ENCODE measurements at places on chromosomes 16 and 17.

DNA sequence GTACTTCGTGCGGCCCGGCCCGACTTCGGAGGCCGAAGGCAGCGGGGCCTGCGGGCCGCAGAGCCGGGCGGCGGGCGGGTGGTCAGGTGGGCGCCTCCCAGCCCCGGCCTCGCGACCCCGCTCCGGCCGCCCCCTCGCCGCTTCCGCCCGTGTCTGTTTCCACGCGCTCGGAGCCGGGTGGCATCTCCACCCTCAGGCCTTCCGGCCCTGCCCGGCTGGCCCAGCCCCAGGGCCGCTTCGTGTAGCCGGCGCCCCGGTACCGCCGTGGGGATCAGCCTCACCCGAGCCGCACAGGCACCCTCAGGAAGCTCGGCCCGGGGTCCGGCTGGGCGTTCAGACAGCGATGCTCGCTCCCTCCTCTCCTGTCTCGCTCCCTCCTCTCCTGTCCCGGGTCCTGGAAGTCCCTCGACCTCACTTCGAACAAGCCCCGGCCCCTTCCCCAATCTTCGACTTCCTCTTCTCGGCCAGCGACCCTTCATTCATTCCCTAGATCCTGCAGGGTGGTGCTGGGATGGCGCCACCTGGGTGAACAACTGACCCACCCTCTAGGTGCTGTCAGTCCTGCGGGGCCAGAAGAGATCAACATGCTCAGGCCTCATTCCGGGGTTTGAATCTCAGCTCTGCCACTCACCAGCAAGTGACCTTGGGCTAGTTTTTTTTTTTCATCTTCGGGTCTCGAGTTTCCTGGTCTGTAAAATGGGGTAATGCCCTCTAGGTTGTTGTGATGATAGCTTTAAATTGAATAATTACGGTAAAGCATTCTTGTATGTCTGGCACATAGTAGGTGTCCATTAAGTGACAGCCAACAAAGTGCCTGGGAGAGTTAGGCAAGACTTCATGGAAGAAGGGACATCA lies 610 bp downstream of the VPS4A start:
- no peak for DNase-seq

DNA sequence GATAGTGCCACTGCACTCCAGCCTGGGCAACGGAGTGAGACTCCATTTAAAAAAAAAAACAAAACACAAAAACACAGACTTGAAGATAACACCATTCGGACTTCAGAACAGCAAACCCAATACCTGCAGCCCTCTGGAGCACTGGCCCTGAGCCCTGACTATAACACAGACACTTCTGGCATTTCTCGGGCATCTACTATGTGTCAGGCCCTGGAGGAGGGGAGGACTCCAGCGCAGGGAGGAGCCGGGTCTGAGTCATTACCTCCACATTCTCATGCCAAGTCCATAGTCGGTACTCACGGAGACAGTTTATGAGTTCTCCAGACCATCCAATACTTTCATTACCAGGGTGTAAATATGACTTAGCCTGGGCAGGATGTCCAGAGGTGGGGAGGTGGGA lies 48.8 kb downstream of the PITPNM3 start:
- DNase-seq, result no peak

DNA sequence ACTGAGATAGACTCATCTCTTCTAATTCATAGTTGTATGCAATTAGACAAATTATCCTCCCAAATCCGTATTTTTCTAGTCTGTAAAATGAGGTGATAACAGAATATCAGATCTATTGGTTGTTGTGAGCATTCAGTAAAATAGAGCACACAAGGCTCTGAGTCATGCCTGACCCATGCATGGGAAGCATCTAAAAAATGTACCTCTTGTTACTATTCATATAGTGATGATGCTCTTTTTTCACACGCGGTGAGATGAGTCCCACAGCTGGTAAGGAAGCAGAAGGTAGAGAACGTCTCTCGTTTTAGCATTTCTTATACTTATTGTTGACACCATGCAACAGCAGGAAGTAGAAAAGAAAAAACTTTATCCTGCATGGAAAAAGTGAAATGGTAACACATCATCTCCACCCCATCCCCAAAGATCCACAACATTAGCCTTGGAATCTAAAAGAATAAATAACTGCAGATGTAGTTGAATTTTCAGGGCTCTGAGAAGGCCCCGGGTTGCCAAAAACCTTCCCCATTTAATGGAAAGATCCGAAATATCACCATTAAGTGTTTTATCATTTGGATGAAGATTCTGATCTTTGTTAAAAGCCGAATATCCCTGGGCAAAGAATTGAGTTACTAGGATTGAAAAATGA lies 215.6 kb downstream of the TMEM114 start:
- no peak for DNase-seq

DNA sequence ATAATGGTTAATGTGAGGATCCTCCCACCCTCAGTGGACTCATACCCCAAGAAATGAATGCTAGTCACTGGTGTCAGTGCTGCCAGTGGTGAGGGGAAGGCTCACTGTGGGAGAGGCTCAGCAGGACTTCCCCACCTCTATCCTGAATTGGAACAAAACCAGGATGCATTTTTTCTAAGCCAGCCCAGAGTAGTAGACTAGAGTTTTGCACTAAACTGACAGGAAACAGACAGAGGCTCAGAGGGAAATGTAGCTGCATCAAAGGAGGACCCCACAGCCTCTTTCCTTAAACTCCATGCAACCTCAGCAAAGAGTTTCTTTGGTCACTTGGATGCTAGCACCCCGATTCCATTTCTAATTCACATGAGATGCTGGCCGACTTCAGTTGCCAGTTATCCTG lies 10.7 kb upstream of the SKAP1 start:
- DNase-seq, result no peak

DNA sequence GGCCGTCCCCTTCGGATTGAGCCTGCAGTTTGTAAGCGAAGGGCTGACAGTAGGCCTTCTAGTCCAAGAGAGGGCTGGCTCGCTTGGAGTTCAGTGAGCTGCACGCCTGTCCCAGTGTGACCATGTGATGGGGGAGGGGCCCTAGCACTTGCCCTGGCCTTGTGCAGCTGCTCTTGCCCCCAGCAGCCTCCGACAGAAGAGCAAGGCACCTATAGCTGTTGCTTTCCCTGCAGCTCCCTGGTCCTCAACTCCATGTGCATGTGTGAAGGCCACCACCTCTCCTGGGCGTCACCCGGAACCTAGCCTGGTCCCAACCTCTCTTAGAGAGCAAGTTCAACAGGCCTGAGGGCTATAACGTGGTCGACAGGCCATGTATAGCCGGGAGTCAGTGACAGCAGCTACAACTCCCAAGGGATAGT lies 5.6 kb downstream of the SPHK1 start:
- DNase-seq, result no peak

DNA sequence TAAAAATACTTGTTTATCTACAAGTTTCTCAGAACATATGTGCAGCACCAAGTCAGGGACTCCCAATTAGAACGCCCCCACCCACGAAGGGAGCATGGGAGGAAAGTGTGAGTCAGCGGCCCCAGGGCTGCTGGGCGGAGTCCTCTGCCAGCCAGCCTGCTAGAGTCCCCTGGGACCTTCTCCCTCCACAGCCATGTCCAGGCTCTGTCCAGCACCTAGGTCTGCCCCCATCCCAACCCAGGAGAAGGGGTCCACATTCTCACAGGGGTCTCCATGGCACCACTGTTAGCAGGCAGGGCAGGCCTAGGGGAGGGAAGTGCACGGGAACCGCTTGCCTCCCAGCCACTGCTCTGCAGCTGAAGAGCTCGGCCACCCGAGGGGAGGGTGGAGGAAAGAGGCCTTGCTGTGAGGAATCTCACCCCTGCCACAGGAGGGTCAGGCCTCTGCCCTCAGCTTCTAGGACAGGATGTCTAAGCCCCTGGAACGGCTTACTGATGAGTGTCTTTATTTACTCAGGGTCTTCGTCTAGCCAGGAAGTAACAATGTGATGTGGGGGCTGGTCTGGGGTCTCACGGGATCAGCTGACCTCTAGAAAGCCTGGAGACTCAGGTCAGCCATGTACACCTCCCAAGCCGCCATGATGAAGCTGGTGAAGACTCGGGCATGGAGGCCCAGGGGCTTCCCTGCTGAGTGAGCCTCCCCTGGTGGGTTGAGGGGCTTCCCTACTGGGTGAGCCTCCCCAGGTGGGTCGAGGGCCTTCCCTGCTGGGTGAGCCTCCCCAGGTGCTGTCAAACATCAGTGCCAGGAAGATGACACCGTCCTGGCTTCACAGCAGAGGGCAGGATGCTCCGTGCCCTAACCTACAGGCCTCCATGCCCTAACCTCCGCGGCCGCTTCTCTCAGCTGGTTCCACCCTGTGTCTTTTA lies 190.3 kb downstream of the RBFOX3 start:
- peak; percentile 62 for DNase-seq

- no peak for DNase-seq
Measured at GRCh38 chr17:9577373-9577709, 899 bp downstream of the CFAP52 start.

- no peak for DNase-seq
Measured at GRCh38 chr17:49457564-49458535, 37.2 kb upstream of the NGFR start.

DNA sequence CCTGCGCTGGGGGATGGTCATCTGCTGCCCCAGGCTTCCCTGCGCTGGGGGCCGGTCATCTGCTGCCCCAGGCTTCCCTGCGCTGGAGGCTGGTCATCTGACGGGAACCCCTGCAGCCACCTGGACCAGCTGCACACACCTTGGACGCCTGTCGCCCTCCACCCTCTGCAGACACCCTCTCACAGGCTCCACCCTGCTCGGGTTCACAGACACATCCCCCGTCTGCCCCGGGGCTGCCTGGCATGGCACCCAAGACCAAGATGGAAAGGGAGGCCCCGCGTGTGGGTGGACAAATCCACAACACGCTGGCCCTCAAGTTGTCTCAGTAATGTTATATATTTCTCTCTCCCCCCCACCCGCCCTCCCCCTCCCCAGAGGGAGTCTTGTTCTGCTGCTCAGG lies 89.6 kb downstream of the ANKRD11 start:
- no peak for DNase-seq

- DNase-seq, result no peak
Measured at GRCh38 chr17:34547453-34548063, 31.8 kb upstream of the TMEM132E start.

GRCh38 chr17:81471818-81472456 lies 40.7 kb downstream of the ACTG1 start:
- DNase-seq, result no peak

DNA sequence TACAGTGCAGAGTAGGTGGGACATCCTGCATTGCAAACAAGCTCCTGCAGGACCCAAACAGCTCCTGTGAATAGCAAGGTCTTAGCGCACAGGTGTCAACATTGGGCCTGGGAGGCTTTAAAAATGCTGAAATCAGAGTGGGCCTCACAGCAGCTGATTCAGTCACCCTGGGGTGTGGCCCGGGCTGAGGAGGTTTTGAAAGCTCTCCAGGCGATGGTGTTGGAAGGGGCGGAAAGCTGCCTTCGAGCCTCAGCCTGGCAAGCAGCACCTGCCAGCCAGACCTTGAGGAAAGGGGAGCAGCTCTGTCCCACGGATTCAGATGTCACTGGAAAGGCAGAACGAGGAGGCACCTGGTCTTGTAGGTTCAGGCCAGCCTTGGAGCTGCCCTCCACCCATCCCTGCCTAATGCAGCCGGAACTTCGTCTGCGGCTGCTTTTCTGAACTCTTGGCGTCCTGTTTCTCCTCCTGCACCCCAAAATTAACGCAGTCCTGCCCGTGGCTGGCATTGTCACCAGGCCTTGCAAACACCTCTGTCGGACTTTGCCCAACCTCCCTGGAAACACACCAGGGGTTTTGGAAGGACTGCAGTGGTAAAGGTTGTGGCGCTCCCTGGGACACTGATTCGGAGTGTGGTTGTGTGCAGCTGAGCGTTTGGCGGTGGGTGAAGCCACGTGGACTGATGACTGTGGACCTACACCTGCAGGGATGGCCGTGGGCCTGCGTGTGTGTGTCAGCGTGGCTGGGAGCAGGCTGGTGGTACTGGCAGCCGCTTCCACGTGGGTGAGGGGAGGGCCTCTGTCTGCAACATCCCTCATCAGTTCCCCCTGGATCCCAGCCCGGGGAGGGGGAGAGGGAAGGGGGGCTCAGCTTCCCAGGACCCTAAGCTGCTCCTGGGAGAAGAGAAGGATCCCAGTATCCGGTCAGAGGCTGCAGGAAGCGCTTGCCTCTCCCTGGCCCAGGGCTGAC lies 3.4 kb downstream of the NECAB2 start:
- no peak for DNase-seq

DNA sequence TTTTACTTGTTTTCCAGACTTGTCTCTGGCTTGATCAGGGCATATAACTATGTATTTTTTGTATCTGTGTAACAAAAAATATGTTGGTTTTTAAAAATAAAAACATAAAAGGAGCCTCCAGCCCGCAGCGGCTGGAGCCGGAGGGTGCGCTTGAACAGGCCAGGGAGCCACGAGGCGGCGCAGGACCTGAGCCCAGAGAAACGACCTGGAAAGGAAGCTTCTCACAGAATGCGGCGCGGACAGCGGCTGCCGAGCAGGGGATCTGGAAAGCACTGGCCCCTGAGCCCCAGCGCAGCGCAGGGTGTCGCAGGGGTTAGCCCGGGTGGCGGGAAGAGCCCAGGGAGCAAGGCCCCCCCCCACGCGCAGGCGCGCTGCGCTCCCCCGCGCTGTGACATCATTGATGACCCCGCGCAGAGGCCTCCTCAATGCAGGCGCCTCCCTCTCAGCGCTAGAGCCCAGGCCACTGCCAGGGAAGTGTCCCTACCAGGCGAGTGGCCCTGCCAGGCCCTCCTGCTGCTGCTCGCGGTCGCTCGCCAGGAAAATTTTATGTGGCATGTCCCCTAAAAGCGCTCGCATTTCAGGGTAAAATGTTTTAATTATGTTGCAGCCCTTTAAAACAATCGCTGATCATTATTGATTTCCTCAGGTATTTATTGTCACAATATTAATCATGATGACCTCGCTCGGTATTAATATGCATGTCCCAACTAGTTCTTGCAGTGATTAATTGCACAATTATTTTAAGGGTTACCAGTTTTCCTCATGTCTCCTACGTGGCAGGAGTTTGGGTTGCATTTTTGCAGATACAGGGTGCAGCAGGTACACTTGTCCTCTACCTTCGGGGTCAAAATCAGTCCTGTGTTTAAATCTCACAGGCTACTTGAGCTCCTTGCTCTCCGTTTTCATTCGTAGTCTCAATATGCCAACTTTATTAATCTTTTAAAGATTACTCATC lies 134.2 kb downstream of the USP22 start:
- DNase-seq, result peak; percentile 89

All from nephron progenitor cell (in vitro differentiated cells).